AG08396 (cell line): ENCODE measurements at places on chromosomes 16 and 17.

DNA sequence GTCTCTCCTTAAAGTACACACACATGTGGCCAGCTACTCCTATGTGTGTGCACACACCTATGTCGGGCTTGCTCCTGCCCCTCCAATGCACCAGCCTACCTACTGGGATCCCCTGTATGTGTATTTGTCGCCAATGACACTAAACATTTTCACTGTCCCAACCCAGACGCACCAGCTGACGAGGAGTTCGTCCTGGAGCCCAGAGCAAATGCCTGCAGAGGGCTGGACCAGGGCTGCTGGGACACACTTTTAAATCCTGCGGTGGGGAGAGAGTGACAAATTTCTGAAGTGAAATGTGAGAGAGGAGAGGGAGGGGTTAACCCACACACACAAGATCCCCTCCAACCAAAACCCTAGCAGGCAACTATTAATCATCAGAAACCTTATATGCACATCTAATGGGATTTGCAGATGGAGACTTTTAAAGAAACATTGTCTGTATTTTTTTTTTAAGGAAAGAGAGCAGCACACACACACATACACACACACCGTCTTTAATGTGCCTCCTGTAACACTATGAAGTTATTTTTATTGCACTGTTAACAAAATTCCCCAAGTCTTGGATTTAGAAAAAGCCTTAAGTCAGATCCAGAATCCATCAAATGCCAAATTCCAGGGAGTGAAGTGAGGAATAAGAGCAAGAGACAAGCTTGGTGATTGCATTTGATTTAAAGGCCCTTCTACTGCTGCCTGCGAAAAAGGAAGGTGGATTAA is at the start of gene MEOX1:
MEOX1 (minus strand) TSS at position 224 of the 714 bp plus-strand sequence. CDS start 388 bp downstream, outside the sequence.
- peak; percentile 77 for DNase-seq

DNA sequence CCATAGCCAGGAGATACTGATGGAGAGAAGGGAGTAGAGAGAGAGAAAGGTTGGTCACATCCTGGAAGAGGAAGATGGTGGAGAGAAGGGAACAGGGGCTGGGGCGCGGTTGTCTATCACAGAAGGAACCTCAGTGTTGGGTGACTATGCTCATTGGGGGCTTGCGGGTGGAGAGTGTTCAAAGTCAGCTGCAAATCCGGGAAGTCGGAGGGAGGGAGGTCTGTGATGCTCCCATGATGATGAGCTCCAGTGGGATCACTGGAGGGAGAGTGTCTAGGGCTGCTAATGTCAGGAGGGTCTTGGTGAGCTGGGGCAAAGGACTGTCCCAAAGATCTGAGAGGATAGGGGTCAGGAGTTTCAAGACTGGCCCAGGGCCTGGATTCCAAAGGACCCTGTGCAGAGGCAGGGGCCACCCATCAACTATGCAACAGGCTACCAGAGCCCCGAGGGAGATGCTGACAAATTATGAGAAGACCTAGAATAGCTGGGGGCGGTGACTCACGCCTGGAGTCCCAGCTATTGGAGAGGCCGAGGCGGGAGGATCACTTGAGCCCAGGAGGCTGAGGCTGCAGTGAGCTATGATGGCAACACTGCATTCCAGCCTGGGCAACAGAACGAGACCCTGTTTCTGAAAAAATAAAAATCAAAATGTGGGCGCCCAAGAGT is 2.6 kb downstream of the SPDYE4 start:
- no peak for DNase-seq

DNA sequence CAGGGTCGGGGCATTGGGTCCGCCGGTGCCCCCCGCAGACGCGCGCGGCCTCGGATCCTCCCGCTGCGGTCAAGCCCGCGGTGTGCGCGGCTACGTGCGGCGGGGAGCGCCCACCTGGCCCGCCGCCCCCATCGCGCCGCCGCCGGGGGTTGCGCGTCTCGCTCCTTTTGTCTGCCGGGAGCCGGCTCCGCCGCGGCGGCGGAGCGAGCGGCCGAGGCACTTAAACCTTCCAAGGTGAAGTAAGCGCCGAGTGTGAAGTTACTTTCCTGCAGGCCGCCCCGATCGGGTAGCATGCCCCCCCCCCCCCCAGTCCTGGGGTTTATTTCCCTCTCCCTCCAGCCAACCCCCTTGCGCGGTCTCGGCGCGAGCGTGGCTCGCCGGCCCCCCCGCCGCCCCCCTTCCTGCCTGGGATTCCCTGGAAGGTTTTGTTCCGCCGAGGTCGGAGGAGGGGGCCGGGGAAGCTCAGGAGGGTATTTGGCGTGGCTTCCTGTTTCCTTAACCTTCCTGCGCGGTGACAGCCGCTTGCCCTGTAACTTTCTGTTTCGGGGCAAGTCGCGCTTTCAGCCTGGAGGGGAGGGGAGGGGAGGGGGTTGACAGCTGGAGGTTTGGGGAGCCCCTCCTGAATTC is 56.6 kb upstream of the GSE1 start:
- DNase-seq = peak; percentile 63

GRCh38 chr17:44118427-44119050 is 4.9 kb downstream of the HDAC5 start:
- no peak for DNase-seq

- no peak for DNase-seq
Measured at GRCh38 chr16:14586637-14587305, 43.3 kb downstream of the PARN start.

DNA sequence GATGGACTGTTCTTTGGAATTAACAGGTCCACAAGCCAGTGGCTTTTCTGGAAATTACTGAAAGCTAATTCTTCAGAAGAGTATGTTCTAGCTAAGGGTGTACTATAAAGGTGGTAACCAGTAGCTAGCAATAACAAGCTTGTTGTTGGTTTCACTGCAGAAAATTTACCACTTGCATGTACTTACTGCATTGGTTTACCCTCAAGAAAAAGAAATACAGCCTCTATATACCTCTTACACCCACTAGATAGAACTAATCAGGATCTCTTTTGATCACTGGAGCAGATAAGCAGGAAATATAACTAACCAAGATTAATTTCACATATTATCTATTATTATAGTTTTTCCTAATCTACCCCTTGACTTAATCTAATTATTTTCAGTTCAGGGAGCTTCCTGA is 184.9 kb upstream of the TBX2 start:
- DNase-seq = no peak

DNA sequence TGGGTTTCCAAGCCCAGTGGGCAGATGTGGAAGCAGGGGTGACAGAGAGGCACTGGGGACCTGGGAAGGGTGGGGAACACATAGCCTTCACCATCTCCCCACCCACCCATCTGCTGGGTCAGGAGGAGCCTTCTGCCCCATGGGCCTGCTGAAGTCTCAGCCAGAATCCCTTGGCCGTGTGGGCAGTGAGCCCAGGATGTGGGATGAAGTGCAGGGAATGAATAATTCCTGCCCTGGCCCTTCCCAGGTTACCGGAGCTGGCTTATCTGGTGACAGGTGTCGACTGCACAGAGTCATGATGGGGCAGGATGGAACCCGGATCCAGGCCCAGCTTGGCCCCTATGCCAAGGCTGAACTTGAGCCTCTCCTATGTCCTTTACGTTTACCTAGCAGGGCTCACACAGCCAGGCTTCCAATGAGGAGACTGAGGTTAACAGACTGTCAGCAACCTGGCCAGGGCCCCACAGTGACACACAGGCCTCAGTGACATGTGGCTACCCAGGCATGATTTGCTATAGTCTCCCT is 17.5 kb downstream of the ATP2A3 start:
- no peak for DNase-seq

DNA sequence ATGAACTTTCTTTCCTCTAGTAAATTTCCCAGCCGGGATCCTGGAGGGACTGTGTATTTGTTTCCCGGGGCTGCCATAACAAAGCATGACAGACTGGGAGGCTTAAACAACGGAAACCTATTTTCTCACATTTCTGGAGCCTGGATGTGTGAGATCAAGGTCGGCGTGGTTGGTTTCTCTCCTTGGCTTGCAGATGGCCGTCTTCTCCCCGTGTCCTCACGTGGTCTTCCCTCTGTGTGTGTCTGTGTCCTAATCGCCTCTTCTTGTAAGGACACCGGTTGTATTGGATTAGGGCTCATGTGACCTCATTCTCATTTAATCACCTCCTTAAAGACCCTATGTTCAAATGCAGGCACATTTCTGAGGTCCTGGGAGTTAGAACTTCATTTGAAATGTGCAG is 22.0 kb upstream of the USP10 start:
- DNase-seq = no peak

GRCh38 chr17:76493505-76494167 is 7.6 kb downstream of the RHBDF2 start:
- DNase-seq = no peak

- DNase-seq = no peak
Measured at GRCh38 chr17:68800751-68801150, 154.4 kb downstream of the ABCA8 start.

DNA sequence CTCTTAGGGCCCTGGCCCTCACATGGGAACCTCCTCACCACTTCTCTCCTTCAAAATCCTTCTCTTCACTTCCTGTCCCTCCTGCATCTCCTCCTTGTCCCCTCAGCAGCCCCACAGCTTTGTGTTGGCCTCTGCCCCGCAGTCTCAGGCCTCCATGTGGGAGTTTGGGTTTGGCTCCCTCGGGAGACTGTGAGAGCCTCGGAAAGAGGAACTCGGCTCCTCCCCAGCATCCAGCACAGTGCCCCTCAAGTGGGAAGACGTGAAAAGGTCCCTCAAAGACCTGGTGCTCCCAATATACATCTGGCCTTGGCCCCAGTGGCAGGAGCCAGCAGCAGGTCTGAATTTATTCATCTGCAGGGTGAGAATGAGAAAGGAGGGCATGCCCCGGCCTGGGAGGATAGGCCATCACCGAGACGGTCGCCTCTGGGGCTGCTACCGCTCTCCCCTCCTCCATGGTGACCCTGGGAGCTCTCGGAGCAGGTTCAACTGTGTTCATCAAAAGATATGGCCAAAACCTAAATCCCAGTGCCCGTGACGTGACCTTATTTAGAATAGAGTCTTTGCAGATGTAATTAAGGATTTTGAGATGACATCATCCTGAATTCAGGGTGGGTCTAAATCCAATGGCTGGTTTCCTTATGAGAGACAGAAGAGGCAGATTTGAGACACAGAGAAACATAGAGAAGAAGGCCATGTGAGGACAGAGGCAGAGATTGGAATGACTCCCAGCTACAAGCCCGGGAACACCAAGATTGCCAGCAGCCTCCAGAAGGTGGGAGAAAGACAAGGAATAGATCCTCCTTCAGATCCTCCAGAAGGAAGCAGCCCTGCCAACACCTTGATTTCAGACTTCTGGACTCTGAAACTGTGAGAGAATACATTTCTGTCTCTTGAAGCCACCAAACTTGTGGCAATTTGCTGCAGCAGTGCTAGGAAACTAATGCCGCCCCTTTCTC is 135.1 kb downstream of the MRM1 start:
- no peak for DNase-seq

- DNase-seq = no peak
Measured at GRCh38 chr17:65656390-65657250, 95.2 kb upstream of the AXIN2 start.

DNA sequence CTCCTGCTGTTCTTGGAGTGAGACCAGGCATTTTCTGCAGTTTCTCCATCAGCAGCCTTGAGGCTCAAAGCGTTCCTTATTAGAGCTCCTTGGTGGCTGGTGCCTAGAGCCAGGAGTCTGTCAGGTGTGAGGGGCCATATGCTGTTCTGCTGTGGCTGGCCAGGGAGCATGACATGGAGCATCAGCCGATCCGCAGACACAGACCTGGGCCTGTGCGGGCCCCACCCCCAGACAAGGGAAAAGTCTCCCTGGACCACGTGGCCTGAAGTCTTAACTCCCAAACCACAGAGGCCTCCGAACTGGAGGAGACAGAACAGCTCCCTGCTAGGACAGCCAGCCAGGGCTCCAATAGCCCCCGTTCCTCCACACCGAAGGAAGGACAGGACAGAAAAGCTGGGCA is 162.7 kb upstream of the CIBAR2 start:
- no peak for DNase-seq

DNA sequence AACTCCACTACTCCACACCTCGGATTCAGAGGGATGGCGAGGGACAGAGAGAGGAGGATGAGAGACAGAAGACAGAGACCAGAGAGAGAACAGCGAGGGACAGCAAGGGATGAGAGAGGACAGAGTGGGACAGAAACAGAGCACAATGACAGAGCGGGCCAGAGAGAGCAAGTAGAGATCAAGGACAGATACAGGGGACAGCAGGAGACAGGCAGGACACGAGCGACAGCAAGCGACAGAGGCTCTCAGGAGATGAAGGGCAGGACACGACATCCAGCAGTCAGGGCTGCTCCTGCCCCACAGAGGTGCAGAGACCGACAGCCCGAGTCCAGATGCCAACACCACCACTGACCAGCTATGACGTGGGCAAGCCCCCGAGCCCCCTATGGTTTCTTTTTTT is 14.9 kb downstream of the CORO7 start:
- no peak for DNase-seq

DNA sequence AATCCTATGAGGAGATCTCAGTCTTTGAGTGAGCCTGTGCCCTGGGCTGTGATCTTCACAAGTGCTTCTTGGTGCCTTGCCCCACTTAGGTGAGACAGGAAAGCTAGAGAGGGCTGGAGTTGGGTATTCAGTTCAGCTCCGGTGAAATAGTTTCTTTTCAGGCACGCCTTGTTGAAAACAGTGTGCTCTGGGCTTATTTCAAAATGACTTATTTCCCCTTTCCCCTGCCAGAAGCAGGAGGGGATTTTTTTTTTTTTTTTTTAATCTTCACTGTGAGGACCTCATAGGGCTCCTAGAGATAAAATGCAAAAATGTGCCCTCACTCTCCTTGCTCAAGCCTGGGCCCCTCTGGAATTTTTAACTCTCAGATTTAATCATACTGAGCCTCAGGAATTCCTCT is 27.2 kb downstream of the MOSMO start:
- no peak for DNase-seq
